ENCODE measurements at places on chromosomes 4 and X.
A peak's percentile ranks its signal among the peaks of the same experiment; 100 is the strongest.

DNA sequence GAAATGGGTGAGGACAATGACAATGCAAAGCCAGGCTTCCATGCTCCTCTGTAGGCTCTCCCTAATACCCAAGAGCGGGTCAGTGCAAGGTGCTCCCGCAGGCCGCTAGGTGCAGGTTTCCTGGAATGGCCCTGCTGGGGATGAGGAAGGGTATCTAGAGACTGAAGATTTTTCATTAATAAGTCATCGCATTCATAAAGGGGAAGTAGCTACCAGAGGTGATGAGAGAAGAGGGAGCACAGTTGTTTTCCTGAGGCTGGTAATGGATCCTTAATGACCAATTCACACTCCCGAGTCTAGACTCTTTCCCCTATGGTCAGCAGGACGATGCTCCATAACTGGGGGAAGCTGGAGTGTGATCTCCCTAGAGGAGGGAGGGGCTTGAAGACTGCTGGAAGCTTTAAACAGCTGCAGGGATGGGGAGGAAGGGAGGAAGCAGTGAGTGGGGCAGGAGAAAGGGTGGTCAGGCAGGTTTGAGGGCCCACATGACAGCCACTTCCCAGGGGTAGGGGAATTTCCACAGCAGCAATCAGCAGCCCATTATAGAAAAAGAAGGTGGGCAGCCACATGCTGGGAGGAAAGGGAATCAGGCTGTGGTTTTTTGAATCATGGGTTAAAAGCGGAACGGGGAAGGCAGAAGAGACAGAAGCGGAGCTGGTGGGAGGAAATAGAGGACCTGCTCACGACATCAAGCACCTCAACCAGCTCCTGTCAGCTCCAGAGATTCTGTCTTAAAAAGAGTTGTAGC lies 10.2 kb upstream of the ATP6AP2 start:
- DNase-seq = no peak

- no peak for DNase-seq
Observed at GRCh38 chrX:110541266-110541665, 182.6 kb downstream of the RTL9 start.

DNA sequence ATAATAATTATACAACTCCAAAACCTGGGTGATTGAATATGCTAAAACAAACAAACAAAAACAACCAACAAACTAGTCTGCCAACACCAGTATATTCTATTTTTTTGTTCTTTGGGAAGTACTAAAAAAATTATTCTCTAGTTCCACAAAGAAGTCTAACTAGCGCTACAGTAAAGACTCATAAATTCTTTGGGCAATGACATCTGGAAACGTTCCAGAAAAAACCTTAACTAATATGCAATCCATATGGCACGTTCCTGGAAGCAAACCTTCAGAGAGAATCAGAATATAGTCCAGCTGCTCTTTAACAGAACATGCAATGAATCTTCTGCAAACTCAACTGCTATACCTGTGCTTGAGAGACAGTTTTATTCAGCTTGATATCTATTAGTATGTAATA lies 500.1 kb downstream of the TRAM1L1 start:
- DNase-seq = no peak

GRCh38 chrX:154990496-154990895 lies 32.0 kb downstream of the F8 start:
- DNase-seq = no peak

DNA sequence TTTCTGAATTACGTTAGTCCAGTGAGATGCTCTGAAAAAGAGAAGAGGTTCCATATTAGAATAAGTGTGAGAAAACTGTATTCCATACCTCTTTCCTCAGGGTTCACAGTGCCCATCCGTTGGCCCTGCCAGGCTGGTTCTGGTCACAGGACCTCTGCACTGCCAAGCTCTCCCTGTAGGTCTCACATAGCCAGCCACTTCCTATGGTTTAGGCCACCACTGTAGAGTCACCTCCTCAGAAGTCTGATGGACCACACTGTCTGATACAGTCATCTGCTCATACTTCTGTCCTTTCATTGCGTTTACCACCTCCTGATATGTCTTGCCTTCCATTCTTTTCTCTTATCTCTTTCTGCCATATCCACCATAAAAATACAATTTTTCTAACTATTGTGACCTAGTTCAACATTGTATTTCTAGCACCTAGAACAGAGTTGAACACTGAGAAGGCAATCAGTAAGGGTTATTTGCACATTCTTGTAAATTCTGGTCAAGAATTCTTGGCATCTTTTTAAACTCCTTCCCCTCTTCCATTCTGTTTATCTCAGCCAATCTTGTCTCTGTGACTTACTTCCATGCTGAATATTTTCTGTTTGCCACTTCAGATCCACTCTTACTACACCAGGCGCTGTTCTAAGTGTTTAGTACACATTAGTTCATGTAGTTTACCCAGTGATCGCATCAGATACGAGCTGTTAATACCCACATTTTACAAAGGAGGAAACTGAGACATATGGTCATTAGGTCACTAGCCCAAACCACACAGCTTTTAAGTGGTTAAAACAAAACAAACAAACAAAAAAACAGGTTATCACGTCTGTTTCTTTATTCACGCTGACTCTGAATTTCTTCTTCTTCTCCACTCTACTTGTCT lies 125.6 kb downstream of the CBR4 start:
- no peak for DNase-seq

GRCh38 chr4:101232074-101232776 lies 115.1 kb downstream of the PPP3CA start:
- DNase-seq = no peak

- no peak for DNase-seq
Observed at GRCh38 chr4:187577941-187578480, 417.6 kb upstream of the ZFP42 start.

- peak; percentile 82 for DNase-seq
Observed at GRCh38 chr4:82739287-82740190, 59.1 kb downstream of the SCD5 start.

- no peak for DNase-seq
Observed at GRCh38 chrX:103250977-103251376, 4.0 kb downstream of the TCEAL8 start.

- DNase-seq = no peak
Observed at GRCh38 chr4:60589425-60589824, 610.7 kb upstream of the ADGRL3 start.

DNA sequence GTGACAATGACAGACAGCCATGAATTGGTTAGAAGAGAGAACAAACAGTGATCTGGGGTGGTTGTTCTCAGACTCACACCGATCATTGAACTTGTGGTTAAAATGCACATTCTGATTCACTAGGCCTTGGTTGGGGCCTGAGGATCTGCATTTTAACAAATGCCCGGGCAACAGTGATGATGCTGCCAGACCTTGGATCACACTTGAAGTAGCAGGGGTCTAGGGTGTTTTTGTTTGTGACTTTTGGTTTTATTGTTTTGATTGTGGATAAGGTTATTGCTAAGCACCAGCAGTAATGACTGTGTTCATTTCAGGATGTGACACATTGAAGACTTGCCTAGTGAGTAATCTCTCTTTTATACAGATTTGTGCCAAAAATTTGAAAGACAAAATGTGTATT lies 36.5 kb downstream of the TXLNG start:
- no peak for DNase-seq

- no peak for DNase-seq
Observed at GRCh38 chr4:6378493-6379445, 93.6 kb downstream of the PPP2R2C start.

DNA sequence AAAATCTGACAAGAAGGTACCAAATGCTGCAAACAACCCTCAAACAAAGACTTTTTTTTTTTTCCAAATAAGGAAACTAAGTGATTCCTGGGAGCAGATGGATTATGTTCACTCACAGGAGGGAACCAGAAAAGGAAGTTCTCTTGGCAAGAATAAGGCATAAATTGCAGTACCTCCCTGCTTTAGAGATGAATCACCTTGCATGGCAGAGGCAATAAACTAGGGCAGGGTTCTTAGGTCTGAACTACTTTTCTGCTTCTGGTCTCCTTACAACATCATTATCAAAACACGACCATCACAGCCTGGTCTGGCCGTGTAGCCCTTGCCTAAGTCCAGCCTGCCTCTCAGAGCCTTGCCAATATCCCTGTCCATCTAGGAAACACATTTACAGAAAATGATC lies 6.3 kb downstream of the TMEM31 start:
- no peak for DNase-seq

DNA sequence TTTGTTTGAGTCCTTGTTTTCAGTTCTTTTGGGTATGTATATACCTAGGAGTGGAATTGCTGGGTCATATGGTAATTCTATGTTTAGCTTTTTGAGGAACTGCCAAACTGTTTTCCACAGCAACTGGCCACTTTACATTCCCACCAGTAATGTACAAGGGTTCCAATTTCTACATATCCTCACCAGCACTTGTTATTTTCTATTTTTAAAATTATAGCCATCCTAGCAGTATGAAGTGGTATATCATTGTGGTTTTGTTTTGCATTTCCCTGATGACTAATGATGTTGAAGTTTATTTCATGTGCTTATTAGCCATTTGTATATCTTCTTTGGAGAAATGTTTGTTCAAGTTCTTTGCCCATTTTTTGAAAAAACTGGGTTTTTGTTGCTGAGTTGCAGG lies 39.6 kb downstream of the TMEM164 start:
- DNase-seq = no peak

- DNase-seq = no peak
Observed at GRCh38 chr4:148405161-148405893, 36.9 kb downstream of the NR3C2 start.

DNA sequence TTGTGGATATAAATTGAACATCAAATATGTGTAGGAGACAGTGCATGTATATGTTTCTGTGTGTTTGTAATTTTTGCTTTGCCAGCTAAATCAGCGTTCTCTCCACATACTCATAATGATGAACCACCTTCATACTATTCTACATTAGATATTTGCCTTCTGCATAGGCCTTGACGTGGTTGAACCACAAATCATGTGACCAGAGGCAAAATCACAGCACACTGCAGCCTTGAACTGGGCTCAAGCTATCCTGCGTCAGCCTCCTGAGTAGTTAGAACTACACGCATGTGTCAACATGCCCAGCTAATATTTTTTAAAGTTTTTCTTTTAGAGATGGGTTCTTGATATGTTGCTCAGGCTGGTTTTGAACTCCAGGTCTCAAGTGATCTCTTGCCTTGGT lies 9.5 kb downstream of the UBQLN2 start:
- no peak for DNase-seq

DNA sequence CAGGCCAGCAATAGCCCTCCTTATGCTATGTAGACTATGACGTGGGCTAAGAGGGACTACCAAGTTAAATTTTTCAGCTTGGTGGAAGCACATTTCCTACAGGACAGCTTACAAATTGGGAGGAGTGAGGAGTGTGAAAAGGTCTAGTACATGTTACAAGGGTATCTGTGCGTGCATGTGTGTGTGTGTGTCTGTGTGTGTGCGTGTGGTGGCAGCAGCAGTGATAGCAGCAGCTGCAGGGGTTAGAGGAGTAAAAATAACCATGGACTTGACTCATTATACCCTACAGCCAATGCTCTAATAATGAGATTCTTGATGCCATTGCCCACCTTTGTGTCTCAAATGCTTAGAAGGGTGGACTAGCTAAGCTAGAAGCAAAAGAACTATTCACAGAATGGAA lies 88.6 kb downstream of the SLC9A7 start:
- no peak for DNase-seq

- DNase-seq = no peak
Observed at GRCh38 chr4:168541266-168541953, 44.6 kb downstream of the PALLD start.

GRCh38 chrX:63922221-63922620 lies 137.2 kb upstream of the ARHGEF9 start:
- DNase-seq = no peak

DNA sequence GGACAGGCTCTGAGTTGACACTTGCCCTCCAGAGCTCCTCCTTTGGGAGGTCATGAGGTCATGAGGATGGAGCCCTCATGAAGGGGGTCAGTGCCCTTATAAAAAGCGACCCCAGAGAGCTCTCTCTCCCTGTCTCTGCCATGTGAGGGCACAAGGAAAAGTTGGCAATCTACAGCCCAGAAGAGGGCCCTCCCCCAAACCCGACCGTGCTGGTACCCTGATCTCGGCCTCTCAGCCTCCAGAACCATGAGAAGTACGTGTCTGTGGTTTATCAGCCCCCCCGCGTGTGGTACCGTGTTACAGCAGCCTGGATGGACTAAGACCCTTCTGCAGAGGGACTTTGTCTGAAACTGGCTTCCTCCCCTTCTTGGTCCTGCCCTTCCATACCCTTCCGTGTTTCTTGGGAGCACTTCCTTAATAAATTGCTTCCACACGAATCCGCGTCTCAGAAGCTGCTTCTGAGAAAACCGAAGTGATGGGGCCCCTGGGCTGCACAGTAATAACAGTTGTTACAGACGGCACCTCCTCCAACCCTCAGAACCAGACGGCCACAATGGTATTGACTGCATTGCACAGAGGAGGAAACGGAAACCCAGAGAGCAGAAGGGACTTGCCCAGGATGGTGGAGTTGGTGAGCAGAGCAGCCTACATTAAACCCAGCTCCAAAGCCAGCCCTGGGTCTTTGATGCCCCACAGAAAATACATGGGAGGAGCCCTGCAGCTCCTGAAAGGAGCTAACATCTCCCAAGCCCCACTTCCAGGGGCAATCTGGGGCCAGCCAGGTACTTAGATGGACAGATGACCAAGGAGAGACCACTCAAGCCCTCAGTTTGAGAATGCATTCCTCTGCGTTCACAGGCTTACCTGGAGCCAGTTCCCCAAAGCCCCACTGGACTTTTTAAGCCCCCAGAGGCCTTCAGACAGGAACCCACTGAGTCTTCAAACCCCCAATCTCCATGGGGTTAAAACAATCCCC lies 242.7 kb downstream of the BCOR start:
- no peak for DNase-seq

DNA sequence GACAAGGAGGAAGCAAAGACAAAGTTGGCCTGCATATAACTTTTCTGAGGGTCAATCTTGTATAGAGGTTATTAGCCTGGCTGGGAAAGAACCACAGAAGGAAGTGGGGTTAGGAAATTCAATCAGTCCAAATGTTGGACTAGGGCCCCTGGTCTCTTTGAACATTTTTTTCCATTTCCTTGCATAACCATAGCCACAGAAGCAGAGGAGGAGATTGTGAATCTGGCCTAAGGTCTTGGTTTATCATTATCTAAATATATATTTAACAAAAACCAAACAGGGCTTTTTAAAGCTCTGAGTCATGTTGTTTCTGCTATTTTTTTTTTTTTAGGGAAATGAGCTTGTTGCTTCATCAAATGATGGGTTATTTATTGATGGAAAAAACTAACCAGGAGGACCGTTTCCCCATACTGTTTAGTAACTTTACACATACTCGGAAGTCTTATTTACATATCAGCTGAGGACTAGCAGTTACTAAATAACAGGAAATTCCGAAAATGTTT lies 97.7 kb upstream of the ACSL4 start:
- no peak for DNase-seq

- DNase-seq = no peak
Observed at GRCh38 chr4:13432453-13432852, 51.7 kb downstream of the RAB28 start.

DNA sequence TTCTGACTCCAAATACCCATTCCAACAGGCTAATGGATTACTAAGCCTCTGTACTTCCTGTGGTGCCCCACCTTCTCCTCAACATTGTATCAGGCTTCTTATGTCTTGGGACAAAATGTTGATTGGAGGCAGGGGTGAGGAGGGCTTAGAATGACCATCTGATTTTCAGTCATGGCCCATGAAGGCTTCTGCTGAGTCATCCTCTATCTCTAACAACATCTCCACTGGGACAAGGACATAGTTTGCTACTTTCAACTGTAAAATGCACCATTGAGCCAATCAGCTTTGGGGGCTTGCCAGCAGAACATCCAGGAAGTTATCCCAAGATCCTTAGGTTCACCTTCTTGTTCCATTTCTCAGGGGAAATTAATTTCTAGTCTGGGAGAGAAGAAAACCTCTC lies 29.5 kb downstream of the MAGEB17 start:
- DNase-seq = no peak
